ENCODE measurements at places on chromosomes 1 and 21.

DNA sequence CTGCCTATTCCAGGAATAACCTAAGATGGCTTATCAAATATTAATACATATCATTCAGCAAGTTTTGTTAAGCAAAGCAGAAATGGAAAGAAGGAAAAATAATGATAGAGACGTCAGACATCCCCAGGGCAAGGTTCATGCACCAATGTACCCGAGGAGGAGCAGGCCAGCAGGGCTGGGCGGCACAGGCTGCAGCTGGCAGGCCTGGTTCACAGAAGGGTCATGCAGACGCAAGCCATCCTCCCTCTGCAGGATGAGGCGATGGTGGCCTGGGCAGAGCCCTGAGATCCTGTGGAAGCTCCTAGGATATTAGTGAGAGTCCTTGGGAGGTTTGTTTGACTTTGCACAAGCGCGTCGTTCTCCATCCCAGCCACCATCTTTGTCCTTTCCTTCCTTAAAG lies 30.0 kb downstream of the BATF3 start:
- DNase-seq, result no peak

- no peak for DNase-seq
Observed at GRCh38 chr21:33228455-33228854, 1.3 kb upstream of the IFNAR2 start.

DNA sequence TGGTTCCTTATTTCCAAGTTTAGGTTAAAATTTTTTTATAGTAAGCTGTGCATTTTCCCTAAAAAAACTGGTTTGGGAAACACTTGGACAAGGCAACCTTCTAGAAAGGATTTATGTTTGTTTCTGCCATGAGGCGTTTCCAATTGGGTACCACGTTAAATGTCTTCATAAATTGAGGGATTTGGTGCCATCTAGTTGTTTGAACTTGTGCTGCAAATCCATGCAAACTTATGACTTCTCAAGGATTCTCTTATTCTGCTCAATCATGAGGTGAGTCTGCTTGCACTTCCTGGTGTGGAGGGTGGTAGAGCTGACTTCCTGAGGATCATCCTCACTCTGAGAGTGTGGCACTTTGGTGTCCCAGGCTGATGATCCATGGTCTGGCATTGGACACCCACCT lies 123.3 kb downstream of the PCNX2 start:
- no peak for DNase-seq

GRCh38 chr21:26199456-26199855 lies 28.9 kb upstream of the APP start:
- DNase-seq, result no peak

DNA sequence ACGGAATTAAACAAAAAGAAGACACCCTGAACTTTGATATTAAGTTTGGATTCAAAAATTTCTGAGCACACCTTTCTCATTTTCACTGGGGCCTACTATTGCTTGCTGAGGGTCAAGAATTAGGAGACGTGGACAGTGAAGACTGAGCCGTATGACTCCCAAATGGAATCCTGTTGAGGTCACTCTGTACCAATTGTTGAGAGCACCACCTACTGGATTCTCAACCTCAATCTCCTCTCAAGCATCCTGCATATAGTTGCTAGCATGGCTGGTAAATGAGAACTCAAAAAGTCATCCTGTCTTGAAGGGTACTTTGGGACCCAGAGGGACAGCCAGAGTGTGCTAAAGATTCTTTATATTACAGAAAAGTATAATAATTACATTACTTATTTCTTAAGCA lies 20.2 kb upstream of the MTR start:
- no peak for DNase-seq

- peak; percentile 17 for DNase-seq
Observed at GRCh38 chr1:107750364-107750959, 214.5 kb downstream of the VAV3 start.

- no peak for DNase-seq
Observed at GRCh38 chr1:205661429-205662134, 18.7 kb downstream of the SLC45A3 start.

GRCh38 chr1:154478639-154479038 lies 23.4 kb upstream of the TDRD10 start:
- DNase-seq, result no peak

- no peak for DNase-seq
Observed at GRCh38 chr1:150487763-150488115, 520 bp downstream of the TARS2 start.

DNA sequence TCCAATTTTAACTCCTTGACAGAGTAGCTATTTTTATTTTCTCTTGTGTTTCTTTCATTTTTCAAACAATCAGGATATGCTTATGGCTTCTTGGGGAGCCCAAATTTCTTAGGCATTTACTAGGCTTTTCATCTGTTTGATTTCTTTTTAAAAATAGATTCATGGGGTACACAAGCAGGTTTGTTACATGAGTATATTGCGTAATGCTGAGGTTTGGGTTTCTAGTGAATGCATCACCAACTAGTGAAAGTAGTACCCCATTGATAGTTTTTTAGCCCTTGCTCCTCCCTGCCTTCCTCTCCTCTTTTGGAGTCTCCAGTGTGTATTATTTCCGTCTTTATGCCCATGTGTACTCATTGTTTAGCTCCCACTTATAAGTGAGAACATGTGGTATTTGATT lies 190.7 kb downstream of the CENPF start:
- DNase-seq, result no peak

GRCh38 chr21:39098696-39099200 lies 84.5 kb downstream of the PSMG1 start:
- no peak for DNase-seq

GRCh38 chr1:206582971-206583706 lies 29.1 kb downstream of the EIF2D start:
- no peak for DNase-seq

- peak; percentile 78 for DNase-seq
Observed at GRCh38 chr1:16187748-16188401, 24.6 kb downstream of the ARHGEF19 start.

DNA sequence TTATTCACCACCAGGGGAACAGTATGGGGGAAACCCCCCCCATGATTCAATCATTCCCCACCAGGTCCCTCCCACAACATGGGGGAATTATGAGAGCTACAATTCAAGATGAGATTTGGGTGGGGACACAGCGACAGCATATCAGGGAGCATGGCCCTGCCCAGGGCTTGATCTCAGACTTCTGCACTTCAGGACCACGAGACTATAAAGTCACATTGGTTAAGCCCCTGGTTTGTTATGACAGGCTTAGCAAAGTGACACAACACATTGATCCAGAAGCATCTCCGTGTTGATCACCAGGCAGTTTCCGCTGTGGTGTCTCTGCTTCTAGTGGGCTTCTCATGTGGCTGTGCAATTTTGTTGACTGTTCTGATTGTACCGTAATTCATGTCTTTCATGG lies 312.7 kb upstream of the C1orf174 start:
- no peak for DNase-seq

DNA sequence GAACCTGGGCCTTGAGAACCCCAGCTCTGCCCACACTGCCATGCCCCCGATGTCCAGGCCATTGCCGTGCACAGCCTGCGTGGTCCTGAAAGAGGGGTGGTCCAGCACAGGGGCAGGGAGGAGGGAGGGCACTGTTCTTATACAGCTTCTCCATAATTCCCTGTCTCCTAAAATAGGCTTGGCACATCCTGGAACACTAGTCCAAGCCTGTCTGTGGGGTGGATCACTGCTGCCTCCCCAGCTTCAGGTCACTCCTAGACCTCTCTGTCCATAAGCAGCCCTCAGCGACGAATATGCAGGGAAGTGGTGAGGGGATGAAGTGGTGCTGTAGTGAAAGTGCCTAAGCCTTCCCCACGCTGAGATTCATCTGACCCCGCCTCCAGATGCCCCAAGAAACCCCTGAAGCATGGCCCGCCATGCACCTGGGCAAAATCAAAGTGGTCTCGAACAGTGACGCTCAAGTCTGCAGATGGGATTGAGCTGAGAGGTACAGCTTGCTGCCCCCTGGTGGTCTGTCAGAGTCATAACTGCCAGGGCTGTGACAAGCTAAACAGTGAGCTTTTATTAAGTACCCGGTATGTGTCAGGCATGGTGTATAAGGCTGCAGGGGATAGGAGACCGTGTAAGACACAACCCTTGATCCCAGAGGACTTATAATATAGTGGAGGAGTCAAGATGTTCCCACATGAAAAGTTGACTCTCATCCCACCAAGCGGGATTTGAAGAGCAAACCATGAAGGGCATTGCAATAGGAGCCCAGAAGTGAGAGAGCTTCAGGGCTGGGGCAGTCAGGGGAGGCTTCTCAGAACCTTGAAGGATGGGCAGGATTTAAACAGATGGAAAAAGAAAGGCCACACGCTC lies 66.6 kb downstream of the FAM163A start:
- peak; percentile 69 for DNase-seq

GRCh38 chr1:12376236-12377045 lies 146.6 kb downstream of the VPS13D start:
- no peak for DNase-seq

GRCh38 chr1:180633057-180634056 lies 1.5 kb downstream of the XPR1 start:
- no peak for DNase-seq

GRCh38 chr1:53589043-53589887 lies 130.1 kb downstream of the DMRTB1 start:
- no peak for DNase-seq

- no peak for DNase-seq
Observed at GRCh38 chr1:89904219-89904980, 83.6 kb downstream of the LRRC8D start.

- no peak for DNase-seq
Observed at GRCh38 chr1:91894036-91894761, 8.2 kb upstream of the TGFBR3 start.

DNA sequence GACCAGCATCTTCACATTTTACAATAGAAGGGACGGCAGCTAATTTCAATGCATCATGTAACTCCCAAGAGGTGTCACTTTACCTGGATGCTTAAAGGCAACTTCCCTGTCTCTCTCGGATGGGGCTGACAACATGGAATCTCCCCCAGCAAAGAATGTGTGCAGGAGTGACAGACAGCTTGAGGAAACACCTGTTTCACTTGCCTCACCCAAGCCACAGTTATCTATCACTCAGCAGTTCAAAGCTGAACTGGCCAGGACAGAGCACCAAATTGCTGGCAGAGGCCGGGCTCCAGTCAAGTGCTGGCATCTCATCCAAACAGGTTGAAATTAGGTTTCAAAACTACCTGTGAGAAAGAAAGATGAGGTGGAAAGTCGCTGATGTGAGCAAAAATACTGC lies 538.0 kb upstream of the PLXNA2 start:
- no peak for DNase-seq

DNA sequence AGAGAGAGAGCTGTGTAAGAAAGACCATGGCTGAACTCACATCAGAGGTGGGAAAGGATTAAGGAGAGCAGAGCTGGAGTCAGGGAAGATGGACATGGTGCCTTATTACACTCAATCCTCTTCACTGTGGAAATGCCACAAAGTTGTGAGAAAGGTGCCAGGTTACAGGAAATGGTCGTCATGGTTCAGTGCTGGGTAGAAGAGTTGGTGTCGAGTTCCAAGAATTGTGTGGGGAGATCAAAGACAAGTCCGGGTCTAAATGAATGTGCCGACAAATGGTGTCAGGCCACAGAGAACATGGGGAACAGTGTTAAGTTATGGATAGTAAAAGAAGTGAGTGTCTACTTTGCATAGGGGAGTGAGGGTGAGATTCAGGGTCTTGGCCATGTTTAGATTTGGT lies 40.9 kb downstream of the LAMC2 start:
- DNase-seq, result no peak

GRCh38 chr1:104593413-104594187 lies 843.9 kb downstream of the AMY1C start:
- DNase-seq, result no peak

DNA sequence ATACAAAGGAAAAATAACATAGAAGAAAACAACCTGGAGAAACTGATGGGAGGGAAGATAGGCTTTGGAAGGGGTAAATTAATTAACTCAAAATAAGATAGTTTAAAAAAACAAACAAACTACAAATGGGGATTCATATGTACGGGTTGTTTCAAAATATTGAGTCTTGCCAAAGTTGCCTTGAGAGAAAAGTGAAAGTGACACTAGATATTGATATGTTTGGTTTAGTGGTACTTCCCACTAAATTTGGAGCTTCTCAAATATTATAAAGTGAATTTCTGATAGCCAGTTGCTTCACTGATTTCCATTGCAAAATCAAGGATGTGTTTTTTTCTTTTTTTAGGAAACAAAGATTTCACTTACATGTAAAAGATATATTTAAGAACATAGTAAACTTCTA lies 149.5 kb upstream of the RUNX1 start:
- DNase-seq, result no peak

- no peak for DNase-seq
Observed at GRCh38 chr1:172041742-172042141, 200.4 kb downstream of the DNM3 start.

DNA sequence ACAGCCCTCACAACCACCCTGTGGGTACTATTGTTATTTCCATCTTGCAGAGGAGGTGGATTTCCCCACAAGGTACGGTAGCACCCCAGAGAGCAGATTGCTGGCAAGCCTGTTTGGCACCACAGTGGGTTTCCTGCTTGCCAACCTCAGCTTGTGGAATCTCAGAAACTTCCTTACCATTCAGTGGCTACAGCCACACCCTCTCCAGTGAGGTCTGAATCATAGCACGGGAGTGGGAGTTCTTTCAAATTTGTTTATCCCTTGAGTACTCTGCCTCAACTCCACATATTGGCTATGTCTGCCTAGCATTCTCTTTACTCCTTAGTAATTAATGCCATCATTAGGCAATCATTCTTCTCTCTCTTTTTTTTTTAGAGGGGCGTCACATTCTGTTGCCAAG lies 162.1 kb downstream of the PTPRU start:
- DNase-seq, result no peak

DNA sequence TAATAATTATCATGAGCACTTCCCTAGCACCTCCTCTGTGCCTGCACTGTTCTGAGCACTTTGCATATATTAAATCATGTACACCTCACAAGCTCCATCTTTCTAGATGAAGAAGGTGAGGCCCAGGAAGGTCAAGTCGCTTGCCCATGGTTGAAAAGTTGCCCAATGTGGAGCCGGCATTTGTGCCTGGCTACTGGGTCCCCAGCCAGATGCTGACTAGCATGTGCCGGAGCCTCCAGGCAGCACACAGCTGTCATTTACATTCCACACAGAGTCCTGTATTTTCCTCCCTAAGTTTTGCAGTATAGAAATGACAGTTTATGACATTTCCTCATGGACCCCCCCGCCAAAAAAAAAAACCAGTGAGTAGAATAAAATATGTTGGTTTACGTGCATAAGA lies 94.3 kb downstream of the BCAR3 start:
- no peak for DNase-seq

DNA sequence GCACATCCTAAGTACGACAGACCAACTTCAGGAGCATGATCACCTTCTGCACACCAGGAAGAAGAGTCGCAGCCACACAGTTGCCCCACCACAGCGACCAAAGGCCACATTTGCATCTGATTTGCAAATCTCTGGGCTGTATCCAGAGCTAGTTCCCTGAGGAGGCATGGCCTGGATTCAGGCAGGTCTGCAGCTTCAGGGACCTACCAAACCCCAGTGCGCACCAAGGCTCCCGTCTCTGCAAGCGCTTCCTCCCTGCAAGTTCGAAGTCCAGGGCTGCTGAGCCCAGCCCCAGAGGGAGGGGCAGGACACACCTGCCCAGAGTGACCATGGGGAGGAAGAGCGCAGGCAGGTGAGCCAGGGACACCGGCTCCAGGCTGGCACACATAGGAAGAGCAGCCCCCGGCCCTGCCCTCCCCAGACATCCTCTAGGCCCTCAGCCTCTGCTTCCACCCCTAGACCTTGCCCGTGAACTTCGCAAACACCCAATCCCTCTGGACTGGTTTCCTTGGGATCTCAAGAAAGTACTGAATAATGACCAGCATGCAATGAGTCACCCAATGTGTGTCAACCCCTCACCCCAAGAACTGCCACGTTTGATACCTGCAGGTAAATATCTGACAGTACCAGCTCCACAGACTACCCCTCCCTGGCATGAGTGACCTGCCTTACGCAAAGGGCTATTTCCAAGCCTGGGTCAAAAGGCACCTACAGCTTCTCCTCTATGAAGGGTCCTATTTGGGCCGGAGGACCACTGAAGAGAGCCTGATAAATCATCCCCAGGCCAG lies 36.8 kb downstream of the CASZ1 start:
- DNase-seq, result no peak

Measured in CD4-positive, alpha-beta T cell treated with Interleukin-15 for 4 hours (primary cell).